ENCODE measurements at places on chromosomes 3 and 15.

DNA sequence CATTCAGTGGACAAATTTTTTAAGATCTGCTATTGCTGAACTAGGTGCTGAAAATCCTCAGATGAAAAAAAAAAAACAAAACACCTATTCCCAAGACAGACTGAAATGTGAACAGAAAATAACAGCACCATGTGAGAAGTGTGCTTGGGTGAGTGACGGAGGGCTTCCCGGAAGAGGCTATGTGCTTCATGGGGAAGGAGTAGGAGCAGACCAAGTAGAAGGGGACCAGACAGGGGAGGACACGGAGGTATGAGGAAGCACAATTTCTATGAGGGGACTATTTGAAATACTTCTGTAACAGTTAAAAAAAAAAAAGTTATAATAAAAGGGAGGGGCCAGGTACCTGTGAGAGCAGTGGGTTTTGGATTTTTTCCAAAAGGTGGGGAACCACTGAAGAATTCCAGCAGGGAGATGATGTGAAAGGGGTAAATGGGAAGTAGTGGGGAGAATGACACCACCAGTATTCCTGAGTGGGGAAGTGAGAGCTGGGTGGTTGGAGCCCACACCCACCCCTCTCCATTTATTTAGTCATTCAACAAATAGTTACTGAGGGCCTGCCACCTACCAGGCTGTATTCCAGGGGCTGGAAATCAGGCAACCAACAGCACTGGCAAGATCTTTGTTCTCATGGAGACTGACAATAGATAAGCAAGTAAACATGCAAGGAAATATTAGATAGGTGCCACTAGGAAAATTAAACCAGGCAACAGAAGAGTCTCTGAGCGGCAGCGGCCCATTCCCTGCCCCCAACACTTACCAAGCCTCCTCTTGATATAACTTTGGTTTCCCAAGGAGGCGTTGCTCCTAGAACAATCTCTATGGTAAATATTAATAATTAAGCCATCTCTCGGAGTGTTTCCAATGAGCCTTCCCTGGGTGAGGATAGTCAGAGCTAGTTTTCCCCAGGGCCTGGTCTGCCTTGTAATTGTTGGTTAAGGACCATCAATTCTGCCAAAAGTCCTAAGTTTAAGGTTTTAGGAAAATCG lies 3.8 kb upstream of the USP3 start:
- DNase-seq, result no peak

DNA sequence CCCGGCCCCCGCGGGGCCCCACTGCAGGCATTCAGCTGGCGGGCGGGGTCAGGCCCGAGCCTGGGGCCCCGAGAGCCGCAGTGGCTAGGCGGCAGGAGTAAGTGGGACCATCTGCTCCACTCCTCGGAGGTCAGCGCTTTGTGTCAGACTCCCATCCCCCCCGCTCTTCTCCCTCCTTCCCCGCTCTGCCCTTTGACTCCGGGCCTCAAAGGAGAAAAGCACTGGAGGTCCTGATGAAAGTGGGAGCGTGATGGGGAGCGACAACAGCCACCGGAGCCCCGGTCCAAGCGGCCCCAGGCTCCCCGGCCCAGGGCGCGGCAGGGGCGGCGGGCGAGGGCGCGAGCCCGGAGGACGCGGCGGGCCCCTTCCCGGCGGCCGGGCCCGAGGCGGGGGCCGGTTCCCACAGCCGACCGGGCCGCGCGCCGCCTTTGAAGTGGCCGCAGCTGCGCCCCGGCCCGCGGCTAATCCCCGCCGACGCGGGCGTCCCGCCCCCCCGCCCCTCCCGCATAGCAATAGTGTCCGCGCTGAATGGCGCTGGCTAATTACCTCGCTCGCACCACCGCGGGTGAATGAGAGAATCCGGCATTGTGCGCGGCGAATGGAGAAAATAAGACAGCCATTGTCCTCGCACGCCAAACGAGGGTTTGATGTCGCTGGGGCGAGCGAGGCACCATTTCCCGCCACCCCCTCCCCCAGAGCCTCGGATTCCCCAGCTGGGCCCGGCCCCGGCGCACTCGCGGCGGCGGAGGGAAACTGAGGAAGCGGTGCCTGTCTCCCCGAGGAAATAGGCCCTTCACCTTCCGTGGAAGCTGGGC lies 22.4 kb downstream of the IGDCC3 start:
- DNase-seq, result peak; percentile 59

DNA sequence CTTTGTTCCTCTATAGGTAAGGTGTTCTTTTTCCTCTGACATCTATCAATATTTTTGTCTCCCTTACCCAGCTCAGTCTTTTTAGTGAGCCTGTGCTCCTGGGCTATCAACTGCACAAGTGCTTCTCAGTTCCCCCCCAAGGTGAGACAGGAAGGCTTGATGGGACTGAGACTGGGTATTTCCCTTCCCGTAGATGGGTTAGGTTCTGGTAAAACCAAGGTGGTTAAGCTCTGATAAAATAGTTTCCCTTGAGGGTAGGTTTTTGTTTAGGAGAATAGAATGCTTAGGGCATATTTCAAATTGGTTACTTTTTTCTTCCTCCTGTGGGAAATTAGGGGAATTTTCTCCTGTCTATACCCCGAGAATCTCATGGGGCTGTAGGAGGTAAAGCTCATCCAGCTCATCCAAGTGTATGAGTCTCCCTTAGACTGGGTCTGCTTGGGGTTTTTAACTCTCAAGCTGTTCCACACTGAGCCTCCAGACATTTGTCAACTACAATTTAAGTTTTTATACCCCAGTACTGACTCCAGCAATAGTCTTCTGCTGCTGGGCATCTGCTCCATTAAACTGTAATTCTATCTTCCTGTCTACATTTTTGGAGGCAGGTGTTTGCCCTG lies 44.9 kb downstream of the OXSR1 start:
- no peak for DNase-seq

GRCh38 chr15:95591886-95592285 lies 738.6 kb upstream of the NR2F2 start:
- no peak for DNase-seq

- no peak for DNase-seq
Observed at GRCh38 chr15:67114846-67115585, 49.6 kb downstream of the SMAD3 start.

GRCh38 chr3:128473180-128473519 lies 6.5 kb upstream of the DNAJB8 start:
- no peak for DNase-seq

DNA sequence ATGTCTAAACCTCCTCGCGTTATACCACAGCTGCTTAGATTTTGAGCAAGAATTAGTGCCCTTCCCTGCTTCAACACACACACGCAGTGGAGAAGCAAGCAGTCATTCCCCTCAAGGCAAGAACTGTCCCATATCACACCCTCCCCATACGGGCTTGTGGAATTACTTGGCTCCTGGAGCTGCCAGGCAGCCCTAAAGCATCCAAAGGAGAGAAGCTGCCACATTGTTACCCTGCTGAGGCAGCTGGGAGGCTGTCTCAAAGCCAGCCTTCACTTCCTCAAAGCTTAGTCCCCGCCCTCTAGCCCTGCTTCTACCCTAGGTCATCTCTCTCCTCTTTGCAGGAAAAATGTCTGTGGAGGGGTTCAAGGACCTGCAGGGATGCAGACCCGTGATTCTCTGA lies 153.4 kb downstream of the RORA start:
- DNase-seq, result no peak

DNA sequence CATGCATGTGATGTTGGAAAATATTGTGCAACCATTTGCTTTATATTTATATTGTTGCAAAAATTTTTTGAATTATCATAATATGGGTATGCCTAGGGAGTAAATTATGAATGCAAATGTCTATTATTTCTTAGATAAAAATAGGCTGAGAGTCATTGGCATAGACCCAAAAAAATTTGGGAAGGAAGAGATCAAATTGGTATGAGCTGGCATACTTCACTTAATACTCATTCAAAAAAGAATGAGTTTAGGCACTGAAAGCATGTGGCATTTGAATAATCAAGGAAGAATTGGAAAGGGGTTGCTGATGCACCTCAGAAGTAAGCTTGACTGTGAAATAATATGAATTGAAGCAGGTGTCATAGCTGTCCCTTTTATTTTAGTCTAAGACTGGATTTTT lies 764.0 kb upstream of the DPPA4 start:
- no peak for DNase-seq

DNA sequence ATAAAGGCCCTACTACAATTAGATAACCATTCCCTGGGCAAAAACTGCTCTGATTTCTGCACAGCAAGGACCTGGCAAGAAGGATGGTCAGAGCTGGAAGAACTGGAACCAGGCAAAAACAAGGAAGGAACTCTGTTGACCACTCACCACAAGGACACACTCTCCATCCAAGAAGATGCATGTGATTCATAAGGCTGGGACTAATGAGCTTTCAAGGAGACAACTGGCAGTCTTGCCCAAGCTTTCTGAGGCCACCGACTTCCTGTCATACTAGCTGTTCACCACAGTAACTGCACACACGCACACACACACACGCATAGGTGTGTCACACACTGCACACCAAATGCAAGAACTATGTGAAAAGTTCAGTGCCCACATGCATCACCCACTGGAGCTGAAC lies 256.6 kb downstream of the OCA2 start:
- DNase-seq, result no peak

Measured in posterior cingulate gyrus (tissue), 11 donors.